ENCODE measurements at places on chromosomes 2 and 18.
A peak's percentile ranks its signal among the peaks of the same experiment; 100 is the strongest.

- DNase-seq, result no peak
These were observed 639.3 kb downstream of the CNTNAP5 start for GRCh38 chr2:124664363-124664762.

- no peak for DNase-seq
These were observed 70.9 kb downstream of the MTCL1 start for GRCh38 chr18:8776013-8776943.

GRCh38 chr18:78726326-78727056, 253.1 kb upstream of the SALL3 start:
- no peak for DNase-seq

DNA sequence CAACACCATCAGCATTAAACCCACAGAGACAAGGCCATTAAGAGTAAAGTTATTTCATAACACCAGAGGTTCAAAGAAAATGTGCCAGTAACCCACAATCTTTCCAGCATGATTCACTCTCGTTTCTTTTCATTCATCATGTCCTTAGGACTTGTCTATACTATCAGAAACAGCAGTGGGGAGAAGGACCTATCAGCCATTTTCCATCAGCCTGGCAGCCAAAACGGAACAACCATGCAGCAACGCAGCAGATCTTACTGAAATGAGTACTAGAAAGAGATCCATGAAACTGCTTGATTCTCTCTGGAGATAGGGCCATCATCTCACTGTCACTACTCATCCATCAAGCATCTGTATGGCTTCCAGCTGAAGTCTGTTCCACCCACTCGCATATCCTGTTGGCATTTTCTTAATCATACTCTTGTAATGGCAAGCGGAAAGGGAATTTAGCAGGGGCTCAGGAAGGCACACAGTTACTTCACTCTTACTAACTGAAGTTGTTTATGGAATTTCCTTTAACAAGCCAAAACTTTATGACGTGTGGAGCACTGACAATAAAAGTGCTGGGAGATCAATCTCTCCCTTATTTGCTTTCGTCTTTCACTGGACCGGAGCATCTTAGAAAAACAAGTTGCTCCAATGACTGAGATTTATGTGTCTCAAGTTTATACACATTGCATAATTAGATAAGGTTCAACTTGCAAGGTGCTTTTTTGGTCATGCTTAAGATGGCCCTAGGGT, 69.7 kb downstream of the EPHA4 start:
- DNase-seq, result no peak

DNA sequence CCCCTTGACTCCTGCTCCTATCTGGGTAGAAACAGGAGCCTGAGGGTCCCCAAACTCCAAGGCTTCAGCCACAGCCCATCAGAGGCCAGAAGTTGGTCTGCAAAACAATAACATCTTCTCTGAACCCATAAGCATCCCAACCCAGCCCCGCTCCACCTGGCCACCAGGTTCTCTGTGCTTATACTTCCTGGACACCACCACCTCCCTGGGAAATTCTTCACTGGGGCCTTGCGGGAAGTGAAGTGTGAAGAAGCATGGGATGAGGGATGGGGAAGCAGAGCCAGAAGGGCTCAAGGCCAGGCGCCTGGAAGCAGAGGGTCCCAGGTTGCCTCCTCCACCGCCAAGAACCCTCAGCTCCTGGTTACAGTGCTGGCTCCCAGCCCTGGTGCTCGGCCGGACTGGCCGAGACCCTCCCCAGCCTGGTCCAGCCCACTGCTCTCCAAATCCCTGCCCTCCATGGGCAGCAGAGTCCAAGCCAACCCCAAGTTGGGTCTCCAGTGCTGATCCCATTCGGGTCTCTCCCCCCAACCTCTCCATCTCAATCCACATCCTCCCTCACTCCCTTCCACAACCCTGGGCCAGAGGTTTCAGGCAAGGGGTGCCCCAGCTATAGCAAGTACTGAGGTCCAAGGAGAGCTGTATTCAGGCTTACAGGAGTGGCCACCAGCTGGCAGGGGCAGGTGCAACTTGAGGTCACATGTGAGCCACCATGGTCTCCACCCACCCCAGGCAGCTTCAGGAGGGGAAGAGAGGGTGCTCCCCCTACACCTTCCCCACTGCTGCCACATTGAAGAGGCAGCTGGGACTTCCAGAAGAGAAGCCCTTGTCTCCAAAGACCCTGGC, 60.7 kb downstream of the TNS1 start:
- DNase-seq, result no peak

- DNase-seq, result no peak
These were observed 676 bp downstream of the HOXD11 start for GRCh38 chr2:176107731-176108181.

DNA sequence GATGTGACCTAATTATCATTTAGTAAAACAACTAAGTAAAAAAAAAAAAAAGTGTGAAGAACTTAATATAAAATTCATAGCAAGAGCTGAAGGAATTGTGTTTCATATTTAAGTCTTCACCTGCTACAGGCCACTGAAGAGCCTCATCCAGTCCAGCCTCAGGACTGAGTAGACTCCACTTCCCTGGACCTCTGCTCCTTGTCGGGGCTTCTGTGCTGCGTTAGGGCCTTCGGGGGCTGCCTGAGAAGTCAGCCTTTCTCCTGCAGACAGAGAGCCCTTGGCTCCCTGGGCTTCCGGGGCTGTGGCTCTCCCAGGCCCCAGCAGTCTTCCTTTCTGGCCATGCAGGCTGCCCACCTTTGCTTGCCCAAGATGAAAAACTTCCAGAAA, 95.5 kb downstream of the MTCL1 start:
- no peak for DNase-seq

- DNase-seq, result no peak
These were observed 168.6 kb downstream of the ETAA1 start for GRCh38 chr2:67565761-67566160.

DNA sequence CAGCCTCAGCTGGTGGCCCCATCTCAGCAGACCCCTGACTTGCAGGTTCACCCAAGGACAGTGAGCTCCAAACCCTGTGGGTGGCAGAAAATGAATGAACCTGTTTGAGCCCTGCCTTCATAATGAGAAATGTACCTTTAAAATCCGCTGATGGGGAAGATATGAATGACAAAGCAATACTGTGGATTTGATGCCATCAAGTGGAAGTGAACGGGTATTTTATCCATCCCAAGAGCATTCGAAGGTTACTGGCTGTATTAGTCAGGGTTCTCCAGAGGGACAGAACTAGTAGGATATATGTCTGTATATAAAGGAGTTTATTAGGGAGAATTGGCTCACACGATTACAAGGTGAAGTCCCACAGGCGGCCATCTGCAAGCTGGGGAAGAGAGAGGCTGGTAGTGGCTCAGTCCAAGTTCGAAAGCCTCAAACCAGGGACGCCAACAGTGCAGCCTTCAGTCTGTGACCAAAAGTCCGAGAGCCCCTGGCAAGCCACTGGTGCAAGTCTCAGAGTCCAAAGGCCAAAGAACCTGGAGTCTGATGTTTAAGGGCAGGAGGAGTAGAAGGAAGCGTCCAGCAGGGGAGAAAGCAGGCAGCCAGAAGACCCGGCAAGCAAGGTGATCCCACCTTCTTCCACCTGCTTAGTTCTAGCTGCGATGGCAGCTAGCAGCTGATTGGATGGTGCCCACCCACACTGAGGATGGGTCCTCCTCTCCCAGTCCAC, 32.1 kb downstream of the TOGARAM2 start:
- no peak for DNase-seq

DNA sequence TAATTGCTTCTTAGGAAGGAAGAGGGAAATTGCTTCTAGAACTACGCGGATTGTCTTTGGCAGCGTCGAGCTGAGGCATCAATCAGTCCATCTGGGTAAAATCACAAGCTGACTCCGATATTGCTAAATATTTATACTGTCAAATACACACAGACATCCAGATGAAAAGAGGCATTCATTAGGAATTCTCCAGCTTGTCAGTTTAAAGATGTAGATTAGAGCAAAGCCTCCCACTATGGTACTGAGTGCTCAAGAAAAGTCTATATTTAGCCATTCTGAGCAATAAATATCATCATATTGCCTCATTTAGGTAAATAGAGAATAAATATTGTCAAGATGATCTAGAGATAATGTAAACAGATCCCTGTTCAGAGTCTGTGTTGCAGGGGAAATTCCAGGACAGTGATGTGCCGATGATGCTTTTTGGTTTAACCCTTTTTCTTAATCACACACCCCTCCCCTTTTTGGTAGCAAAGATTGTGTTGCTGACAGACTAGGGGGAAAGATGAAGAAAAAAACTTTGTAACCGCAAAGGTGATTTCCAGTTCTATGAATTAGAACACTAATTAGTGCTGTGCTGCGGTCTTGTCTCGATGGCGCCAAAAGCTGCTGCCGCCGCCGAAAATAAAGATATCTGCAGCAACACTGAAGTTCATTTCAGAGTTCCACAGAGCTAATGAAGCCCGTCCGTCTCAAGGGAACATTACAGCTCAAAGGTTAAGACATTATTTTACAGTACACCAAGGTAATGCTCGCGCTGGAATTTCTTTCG, 171.8 kb downstream of the PTGR3 start:
- DNase-seq, result peak; percentile 18

GRCh38 chr2:18057657-18058056, 179.2 kb downstream of the KCNS3 start:
- no peak for DNase-seq

DNA sequence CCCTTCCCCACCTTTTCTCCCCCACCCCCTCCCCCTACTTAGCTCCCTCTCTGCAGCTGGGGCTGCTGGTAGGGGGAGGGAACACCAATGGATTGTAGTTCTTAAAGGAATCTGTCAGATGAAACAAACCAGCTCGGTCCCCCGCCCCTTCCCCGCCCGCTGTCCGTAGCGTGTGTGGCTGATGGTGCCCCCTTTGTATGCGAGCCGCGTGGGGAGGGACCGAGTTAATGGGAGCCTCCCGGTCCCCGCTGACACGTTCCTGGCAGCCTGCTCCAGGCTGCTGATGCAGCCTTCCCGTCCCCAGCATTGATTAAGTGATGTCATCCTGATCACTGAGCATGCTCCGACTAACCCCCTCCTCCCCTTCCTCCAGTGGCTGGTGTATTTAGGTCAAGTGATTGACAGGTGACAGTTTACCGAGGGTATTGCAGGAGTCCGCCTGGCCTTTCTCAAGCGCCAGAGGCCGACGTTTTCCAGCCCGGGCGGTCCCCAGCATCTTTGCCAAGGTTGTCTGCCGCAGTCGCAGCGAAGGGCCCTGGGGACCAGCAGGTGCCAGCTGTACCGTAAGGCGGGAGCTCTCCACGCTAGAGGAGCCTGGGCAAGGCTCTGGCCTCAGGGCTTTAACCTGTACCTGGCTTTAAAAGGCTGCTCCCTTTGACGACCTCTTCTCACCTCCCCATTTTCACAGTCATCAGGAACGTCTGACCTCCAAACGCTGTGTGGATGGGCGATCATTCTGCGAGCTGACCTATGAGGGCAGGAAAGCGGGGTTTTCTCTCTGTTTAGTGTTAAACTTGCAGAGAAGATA, 1.8 kb downstream of the KIF5C start:
- no peak for DNase-seq

DNA sequence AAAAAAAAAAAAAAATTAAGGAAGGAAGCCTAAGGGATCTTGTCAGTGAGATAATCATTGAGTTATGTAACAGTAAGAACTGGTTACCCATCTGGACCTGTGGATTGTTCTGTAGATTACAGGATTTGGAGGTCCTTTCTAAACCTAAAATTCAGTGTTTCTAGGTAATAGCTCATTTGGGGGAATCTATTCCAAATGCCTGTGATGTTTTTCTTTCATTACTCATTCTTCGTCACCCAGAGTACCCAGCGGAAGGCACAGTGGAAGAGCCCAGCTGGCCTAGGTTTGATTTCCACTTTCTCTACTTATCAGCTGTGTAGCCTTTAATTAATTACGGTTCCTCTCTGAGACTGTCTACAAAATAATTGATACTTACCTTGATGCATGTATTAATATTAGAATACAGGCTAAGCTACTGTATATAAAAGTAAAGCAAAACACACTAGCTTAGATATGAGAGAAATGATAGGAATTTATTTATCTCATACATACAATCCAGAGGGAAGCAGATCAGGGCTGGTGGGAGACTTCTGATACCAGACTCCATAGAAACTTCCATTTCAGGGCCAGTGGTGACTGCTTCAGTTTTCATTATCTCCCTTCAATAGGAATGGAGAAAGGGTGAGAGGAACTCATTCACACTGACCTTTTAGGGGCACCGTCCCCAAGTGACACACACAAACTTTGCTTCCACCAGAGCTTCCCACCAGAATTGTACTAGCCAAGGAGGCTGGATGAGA, 115.8 kb upstream of the NOSTRIN start:
- no peak for DNase-seq

- no peak for DNase-seq
These were observed 6.4 kb downstream of the TRIM54 start for GRCh38 chr2:27288610-27289009.

DNA sequence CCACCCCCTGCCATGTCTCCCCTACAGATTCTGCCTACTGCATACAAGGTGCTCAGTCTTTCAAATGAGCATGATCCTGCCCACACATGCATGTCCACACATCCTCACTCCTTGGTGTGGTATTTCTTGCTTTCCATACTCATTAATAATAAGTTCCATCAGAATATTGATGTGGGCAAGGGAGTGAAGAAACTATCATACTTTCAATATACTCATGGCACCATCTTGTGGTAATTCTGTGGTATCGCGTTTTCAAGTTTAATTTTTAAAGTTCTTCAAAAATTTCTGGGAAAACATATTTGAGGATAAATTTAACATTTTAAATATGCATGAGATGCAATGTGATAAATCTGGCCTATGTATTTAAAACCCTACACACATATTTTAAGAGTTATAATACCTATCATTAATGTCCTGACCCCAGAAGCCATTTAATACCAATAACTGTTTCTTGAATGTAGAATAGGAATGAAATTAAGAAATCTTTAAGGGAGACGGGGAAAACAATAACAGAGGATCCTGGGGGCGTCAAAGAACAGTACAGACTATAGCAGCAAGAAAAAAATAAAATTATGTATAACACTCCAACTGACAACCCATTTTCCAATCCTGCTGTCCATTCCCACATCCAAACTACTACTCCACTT, 110.1 kb downstream of the ZNF385B start:
- no peak for DNase-seq

GRCh38 chr18:30970196-30970816, 72.2 kb downstream of the DSC3 start:
- no peak for DNase-seq

DNA sequence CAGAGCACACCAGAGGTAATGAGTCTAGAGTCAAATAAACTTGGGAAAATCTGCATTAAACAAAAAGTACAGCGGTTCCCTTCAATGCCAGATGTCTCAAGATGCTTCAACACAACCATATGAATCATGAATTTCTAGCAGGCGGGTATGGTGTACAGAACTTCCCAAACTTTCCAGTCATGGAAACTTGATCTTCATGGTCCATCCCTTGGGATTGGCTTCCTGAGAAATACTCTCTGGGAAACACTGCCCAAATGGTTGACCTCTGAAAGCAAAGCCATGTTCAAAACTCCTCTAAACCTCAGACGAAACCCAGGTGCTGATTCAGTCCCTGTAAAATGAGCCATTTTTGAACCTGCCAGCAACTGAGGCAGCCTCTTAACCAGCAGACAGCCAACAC, 16.4 kb upstream of the TMEM247 start:
- DNase-seq, result no peak

GRCh38 chr2:223815884-223816570, 21.4 kb downstream of the AP1S3 start:
- DNase-seq, result no peak
